Stimulated activated naive CD4-positive, alpha-beta T cell treated with Interleukin-2 at 50 U/mL for 16 hours (primary cell): ENCODE measurements at places on chromosomes 4 and X.

- DNase-seq, result no peak
Measured at GRCh38 chrX:155127940-155128339, 56.6 kb downstream of the BRCC3 start.

- no peak for DNase-seq
Measured at GRCh38 chr4:42488554-42488953, 91.3 kb downstream of the SHISA3 start.

DNA sequence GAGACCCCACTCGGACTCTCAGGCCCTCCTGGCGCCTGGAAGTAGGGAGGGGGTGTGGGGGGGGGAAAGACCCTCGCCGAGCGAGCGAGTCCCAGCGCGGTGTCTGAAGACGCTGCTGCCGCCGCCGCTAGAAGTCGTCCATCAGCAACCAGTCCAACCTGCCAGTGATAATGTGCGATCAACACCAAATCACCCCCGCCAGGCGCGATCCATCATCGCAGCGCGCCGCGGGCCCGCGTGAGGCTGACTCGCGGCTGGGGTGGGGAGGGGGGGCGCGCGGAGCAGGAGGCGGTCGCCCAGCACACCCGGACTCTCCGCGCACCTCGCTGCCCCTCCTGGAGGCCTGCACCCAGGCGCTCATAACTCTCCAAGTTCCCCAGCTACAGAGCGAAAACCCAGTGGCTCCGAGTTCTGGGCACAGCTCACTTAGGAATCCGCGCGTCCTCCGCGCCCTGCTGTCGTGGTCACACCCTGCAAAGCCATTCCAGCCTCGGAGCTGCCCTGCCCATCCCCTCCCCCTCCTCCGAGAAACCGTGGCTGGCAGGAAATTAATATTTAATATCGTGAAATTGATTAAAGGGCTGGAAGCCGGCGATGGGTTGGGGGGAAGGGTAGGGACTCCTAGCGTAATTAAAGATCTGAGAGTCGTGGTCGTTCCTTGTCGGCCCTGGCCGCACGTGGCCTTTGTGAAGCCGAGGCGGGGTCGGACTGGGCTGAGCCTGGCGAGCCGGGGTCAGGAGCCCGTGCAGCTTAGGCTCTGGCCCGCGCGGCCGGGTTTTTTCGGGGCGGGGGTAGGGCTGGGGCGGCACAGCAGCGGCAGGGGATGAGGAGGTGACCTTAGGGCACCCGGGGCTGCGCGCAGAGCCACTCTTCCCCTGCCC lies 58.1 kb upstream of the BCOR start:
- DNase-seq, result no peak

DNA sequence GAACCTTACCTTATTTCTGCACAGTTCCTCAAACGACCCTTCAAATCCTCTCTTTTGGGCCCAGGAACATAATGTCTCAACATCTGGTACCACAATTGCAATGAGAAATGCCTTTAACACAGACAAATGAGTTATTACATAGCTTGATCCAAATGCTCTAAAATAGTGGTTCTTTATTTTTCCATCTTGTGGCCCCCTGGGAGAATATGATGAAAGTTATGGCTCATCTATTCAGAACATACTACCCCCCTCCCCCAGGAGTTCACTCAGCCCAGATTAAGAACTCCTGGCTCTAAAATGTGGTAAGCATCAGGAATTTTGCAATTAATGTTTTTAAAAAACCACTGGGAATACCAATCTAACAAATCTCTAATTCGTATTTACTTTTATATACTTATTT lies 23.9 kb upstream of the CENPU start:
- DNase-seq, result no peak

- no peak for DNase-seq
Measured at GRCh38 chr4:39521253-39521919, 5.9 kb downstream of the UGDH start.

GRCh38 chrX:1725472-1725871 lies 110.6 kb downstream of the ASMT start:
- no peak for DNase-seq

DNA sequence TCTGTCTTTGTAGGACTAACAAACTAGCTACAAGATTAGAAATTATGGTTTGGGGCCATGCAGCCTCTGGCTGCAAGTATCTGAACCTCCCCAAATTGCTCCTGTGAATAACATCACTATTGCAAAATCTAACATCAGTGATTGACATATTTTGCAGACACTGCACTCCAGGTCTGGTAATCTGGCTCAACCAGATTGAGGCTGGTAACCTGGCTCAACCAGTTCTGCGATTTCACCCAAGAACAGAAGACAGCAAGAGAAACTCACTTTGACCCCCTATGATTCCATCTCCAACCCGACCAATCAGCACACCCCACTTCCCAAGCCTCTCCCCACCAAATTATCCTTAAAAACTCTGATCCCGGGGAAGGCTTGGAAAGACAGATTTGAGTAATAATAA lies 20.9 kb downstream of the SPIN3 start:
- DNase-seq, result no peak

GRCh38 chr4:168269896-168270295 lies 48.7 kb downstream of the DDX60 start:
- no peak for DNase-seq

DNA sequence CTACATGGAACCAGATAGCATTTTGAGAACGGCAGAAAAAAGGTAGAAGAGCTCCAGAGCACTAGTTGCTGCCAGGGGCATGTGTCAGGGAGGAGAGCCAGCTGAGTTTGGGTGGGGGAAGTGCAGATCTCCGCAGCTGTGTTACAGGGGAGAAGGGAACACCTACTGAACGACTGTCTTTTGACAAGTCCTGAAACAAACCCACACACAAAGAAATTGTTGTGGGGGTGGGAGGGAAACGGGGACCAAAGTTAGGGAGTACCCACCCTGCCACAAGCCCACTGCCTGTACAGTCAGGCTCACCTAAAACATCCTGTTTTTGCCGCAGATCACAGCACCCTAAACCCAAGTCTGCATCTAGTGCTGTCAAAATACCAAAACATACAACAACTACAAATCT lies 55.5 kb downstream of the LEF1 start:
- peak; percentile 29 for DNase-seq

GRCh38 chr4:38819569-38819968 lies 15.0 kb upstream of the TLR1 start:
- no peak for DNase-seq

DNA sequence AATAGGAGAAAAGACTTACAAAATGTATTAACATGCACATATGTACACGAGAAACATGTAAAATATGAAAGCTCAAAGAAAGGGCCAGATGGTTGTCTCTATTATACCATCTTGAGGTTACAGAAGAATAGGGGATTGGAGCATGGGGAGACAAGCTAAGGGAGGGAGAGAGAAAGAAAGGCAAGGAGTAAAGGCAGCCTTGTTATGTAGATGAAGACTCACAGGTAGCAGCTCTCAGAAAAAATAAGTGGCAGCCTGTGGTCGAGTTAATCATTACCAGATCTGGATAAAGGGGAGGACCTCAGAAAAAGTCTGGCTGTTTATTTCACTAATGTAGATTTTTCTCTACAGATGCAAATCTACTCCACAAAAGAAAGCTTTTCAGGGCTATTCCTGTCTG lies 26.6 kb upstream of the PPP1R2C start:
- DNase-seq, result no peak

- DNase-seq, result no peak
Measured at GRCh38 chr4:123825596-123826291, 429.1 kb downstream of the SPRY1 start.

GRCh38 chrX:45198706-45199105 lies 2.0 kb downstream of the DIPK2B start:
- DNase-seq, result no peak
